ENCODE measurements at places on chromosomes 1 and 21.

GRCh38 chr1:166069390-166069789 is 97.4 kb downstream of the FAM78B start:
- DNase-seq = no peak

DNA sequence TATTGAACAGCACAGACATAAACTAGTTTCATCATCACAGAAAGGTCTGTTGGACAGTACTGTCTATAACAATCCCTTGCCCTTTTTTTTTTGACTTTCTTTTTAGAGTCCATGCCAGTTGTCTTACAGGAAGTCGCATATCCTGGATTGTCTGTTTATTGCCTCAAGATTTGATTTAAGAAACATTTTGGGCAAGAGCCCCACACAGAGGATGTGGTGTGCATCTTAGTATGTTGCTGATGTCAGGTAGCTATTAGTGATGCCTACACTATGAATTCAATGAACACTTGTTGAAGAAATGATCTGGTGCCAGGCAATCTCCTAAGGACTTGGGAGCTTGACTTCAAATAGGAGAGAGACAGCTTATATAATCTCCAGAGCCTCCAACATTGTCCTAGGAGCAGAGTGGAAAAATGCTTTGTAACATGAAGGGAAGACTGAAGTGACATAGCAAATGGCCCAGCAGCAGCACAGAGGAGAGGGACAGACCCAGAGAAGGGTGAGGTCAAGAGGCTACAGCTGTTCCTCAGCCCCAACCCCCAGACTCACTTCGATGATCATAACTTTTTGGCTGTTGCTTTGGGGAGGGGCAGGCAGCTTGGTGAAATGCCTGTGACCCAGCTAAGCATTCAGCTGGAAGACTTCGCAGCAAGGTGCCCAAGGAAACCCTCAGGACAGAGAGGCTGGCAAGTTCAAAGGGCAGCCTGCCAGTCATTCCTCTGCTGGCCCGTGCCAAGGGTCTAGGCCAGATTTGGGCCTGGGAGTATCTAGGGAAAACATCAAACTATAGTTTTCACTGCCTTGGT is 7.5 kb upstream of the RAB29 start:
- DNase-seq = no peak

- DNase-seq = no peak
Measured at GRCh38 chr1:155160128-155160527, 13.0 kb downstream of the KRTCAP2 start.

DNA sequence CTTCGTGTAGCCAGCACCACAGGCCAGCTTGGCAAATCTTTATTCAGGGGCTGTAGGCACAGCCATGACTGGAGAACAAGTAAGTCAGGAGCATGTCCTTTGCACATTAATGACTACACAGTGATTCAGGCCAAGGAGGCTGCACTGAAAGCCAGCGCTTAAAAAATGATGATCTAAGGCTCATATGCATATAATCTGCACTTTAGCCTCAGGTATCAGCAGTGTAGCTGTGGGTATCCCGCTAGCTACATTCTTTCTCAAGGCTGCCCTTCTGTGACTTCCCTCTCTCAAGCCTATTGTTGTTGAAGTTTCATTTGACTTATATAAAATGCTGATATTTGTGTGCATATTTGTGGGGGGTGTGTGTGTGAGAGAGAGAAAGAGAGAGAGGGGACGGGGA is 62.6 kb upstream of the RGL1 start:
- no peak for DNase-seq

GRCh38 chr1:115668579-115668978 is 26.8 kb downstream of the VANGL1 start:
- no peak for DNase-seq

DNA sequence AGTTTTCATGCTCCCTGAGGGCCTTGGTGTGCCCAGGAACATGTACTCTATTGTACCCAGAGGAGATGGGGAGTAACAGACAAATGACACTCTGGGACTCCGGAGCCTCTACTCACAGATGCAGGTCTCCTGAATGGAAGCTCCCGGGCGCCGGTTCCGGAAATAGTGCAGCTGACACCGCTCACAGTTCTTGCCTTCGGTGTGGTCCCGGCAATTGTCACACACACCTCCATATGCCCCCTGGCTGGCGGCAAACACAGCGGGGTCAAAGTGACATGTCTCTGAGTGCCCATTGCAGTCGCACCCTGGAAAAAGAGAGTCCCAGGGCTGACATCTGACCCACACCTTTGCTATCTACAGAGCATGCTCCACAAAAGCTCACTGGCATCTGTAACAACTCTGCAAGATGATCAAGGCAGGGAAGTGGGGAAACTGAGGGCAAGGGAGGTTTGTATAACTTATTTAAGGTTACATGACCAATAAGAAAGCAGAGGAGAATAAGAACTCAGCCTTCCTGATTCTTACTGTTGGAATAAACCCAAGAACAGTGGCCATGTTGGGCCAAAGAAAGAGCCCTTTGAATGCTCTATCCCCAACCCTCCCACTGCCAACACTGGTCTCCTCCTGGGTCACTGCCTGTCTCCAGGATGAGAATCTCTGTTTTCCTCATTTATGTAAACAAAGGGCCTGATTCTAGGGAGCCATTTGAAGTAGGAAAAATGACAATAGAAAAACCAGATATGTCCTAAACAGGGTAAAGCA is 22.4 kb downstream of the LAMB3 start:
- no peak for DNase-seq
